ENCODE measurements at places on chromosomes 4 and X.

- no peak for DNase-seq
Observed at GRCh38 chrX:3221643-3222042, 124.8 kb downstream of the MXRA5 start.

DNA sequence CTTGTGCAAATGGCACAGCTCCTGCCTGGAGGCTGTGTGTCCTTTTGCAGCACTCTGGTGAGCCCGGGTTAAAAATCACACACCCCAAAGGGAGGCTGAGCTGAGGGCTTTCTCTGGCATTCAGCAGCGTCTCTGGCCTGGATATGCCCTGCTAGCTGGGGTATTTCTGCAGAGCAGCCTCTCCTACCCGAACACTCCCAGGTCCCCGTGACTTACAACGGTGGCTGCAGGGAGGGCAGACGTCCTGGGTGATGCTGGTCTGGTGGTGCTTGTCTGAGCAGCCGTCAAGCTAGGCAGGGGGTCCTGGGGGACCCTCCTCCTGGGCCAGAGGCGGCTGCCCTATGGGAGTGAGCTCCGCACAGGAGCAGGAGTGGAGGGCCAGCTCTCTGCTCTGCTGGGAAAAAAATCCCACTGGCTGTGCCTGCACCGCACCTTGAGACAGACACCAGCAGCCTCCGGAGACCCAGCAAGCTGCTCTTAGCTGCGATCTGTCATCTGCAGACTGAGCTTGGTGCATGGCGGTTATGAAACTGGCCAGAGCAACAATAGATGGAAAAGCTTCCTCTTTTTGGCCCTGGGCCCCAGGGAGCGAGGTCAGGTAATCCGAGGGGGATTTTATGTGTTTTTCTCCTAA is 41.3 kb upstream of the ASMTL start:
- DNase-seq: no peak

- no peak for DNase-seq
Observed at GRCh38 chr4:159455675-159456237, 352.9 kb downstream of the RAPGEF2 start.

- DNase-seq: no peak
Observed at GRCh38 chr4:40699648-40700047, 50.1 kb upstream of the NSUN7 start.

All from activated gamma-delta T cell treated with Interleukin-2 at 50 U/mL for 16 hours (primary cell).